ENCODE measurements at places on chromosomes 4 and X.

GRCh38 chr4:17562157-17562556, 14.8 kb upstream of the LAP3 start:
- no peak for DNase-seq

DNA sequence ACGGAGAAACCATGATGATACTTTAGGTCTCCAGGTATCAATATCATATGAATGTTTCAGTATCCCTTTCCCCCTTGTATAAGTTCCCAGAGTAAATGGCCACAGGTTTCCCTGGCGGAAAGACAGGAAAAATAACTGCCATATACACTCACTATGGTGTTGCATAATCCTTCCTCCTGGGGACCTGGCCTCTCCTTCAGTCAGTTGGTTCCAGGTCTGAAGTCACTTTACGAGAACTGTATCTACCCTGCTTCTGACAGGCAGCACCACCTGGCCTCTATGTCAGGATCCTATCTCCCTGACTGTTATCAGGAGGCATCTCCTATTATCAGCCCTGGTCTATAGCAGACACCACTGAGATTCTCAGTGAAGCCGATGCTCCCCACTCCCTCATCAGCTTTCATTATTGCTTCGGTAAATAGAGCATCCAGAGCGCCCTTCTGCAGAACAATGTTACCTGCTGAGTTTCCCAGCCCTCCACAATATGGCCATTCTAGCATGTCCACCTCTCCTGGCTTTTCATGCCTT, 22.6 kb downstream of the HAUS3 start:
- no peak for DNase-seq

DNA sequence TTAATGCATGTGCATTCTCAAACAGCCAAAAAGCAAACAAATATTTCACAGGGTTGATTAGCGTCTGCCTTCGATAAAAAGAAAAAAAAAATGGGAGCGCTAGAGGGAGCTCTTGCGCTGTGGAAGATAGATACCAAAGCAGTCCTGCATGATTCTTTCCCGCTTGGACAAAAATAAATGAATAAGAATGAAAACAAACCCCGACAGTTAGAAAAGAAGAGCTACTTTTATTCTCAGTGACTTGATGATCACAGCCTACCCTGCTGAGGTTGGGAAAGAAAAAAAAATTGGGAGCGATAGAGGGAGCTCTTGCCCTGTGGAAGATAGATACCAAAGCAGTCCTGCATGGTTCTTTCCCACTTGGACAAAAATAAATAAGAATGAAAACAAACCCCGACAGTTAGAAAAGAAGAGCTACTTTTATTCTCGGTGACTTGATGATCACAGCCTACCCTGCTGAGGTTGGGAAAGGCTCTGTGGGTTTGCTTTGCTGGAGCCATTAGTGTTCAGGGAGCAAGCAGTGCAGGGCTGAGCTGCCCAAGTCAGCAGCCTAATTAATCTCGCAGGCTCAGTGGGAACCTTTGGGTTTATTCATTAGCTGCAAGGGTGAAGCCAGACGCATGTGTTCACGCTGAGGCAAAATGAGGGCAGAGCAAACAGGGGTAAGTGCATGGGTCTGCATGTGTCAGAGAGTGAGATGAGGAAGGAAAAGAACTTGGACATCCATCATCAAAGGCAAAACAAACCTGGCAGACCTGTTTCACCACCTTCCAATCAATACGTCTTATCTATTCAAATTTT, 249.3 kb upstream of the PRKX start:
- no peak for DNase-seq

DNA sequence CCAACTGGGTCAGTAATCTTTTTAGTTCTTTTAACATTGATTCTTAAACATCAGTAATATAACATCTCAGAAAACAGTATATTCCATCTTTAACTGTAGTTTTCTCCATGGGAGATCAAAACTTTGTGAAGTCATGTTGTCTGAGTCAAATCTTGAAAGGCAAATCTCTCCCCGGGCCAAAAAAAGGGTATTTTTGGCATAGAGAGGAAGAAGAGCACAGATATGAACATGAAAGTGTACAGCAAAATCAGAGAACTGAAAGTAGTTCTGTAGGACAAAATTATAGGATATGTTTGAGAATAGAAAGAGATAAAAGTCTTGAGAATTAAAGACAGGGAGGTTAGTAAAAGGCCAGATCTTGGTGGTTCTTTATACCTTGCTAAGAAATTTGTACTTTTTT, 176.4 kb upstream of the GYPA start:
- DNase-seq = no peak

- no peak for DNase-seq
These were observed 44.4 kb downstream of the DIAPH2 start for GRCh38 chrX:96729053-96729452.

DNA sequence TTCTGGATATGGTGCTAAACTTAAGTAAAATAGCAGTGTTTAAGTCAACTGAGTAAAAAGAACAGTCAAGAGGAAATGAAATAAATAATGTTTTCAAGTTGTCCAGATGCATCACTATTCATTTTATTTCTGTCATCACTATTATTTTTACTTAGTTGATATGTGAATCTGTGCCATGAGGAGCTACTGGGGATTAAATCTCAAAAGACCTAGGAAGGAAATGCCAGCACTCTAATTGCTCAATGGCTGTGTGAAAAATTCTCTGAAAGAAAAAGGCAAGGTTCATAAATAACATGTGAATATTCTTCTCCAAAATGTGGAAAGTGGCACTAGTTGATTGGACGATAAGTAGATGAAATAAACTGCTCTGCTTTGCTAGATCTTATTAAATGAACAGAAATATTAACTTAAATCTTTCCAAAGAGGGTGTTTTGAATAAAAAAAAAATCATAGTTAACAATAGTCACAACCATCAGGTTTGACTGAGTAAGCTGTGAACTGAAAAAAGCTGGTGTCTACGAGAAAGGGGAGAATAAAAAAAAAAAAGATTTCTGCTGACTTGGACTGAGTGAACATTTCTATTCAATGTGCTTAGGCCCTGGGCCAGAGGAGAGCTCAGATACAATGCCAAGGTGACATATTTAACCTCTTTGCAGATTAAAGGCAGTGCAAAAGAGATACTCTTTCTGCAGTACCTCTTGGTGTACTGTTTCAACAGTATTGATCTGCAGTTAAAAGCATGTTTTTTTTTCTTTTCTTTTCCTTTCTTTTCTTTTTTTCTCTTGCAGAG, 1.6 kb downstream of the SPARCL1 start:
- DNase-seq = no peak

GRCh38 chr4:997375-998071, 4.3 kb upstream of the SLC26A1 start:
- DNase-seq = no peak

- no peak for DNase-seq
These were observed 82.2 kb downstream of the APBB2 start for GRCh38 chr4:41132055-41132683.

DNA sequence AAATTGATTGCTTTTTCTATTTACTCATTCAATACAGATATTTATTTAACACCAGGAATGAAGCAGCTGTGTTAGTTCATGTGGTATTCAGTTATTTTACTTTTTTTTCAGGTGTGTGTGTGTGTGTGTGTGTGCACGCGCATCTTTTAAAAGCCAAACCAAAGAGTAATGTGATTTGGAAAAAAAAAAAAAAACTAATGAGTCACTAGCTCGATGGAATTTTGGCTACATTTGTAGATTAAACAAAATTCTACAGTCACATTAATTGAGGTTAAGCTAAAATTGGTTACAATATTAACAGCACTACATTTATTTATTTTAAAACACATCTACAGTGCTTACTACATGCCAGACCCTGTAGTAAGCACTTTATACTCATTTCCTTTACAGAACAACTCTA, 66.8 kb downstream of the HHIP start:
- no peak for DNase-seq

- DNase-seq = no peak
These were observed 66.0 kb downstream of the CBLL2 start for GRCh38 chrX:22338740-22339139.

- DNase-seq = peak; percentile 8
These were observed 208.7 kb downstream of the SOWAHB start for GRCh38 chr4:76689145-76689817.

GRCh38 chrX:15930585-15930984, 76.0 kb upstream of the AP1S2 start:
- DNase-seq = no peak

DNA sequence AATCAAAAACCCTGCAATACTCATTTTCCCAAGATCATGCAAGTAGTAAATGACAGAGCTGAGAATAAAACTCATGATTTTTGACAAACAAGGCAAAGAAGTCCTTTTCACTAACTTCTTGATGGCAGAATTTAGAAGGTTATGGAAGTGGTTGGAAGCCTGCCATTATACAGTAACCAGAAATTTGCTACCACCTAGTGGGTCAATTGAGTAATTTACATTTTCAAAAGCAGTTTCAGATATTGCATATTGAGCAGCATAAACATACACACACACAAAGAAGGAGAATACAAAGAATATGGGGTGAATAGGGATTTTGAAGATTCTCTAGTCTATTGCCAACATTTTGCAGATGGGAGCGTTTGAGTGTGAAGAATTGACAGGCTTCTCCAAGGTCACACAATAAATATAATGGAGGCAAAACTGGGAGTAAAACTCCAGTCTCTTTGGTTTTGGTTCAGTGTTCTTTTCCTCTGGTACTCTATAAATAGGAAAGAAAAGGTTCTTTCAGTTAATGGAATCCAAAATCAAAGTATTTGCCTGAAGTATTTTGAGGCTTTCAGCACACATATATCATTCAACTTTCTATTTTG, 70.2 kb downstream of the GC start:
- no peak for DNase-seq

DNA sequence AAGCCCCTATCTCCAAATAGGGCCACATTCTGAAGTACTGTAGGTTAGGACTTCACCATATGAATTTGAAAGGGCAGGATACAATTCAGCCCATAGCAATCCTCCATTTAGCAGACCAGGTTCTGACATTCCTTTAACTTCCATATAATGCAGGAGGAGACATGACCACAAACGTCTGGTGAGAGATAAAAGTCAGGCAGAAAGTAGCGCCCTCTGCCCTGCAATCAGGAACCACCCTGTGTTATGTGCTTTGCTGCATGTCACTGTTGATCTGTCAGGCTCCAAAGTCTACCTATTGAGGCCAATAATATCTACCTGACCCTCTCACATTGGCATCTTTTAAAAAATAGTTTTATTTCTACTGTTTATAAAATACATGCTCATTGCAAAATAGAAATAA, 30.2 kb upstream of the SEPSECS start:
- no peak for DNase-seq

GRCh38 chr4:47631161-47631560, 146.1 kb downstream of the ATP10D start:
- no peak for DNase-seq

- no peak for DNase-seq
These were observed 44.4 kb downstream of the KIAA0232 start for GRCh38 chr4:6826781-6827508.

DNA sequence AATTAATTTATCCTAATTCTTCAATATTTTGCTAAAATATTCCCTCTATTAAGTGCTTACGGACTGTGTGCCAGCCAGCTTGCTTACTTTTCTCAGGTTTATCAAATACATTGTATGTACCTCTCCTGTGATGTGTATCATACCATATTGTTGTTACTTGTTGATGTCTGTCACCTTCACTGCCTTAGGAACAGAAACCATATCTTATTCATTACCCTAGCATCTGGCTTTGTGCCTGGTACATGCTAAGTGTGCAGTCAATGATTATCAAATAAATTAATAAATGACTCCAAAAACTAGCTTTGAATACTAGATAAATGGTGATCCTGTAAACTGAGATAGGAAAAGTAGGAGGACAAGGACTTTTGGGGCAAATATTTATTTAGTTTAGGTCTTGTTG, 6.9 kb downstream of the CLCN3 start:
- no peak for DNase-seq

GRCh38 chr4:26175006-26175786, 145.6 kb upstream of the RBPJ start:
- no peak for DNase-seq

DNA sequence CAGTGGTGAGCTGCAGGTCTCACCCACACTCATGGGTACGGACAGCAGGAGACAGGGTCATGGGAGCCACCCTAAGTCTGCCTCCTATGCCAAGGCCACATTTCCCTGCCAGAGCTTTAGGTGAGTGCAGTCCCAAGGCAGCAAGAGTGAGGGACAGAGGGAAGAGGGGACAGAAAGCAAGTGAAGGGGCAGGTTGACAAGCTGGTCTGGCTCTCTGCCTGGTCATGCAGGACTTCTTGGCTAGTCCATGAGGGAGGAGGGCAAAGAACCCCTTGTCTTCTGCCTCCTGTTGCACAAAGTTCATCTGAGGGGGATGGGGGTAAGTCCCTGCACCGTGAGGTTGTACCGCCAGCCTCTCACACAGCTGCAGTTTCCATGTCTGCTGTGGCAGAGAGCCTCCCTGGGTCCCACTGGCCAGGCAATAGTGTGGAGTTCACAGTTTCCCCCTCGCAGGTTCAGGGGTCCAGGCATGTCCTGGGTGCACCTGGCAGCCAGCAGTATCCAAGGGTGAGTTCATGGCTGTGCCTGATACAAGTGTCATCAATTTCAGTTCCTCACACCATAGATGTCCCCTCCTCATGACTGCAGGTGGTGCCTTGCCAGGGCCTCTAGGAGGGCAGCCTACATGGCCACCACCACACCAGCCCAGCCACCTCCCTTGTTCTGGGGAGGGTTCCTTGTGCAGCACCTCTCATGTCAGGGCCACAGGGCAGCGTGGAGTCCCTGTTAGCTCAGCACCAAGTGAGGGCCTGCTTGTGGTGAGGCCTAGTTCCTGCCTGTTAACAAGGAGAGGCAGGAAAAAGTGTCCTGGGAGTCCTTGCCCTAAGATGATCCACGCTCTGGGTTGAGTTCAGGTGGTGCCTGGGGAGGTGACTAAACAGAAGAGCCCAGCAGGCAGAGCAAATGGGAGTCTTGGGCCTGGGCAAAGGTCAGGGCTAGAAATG, 72.5 kb downstream of the ADRA2C start:
- DNase-seq = no peak

DNA sequence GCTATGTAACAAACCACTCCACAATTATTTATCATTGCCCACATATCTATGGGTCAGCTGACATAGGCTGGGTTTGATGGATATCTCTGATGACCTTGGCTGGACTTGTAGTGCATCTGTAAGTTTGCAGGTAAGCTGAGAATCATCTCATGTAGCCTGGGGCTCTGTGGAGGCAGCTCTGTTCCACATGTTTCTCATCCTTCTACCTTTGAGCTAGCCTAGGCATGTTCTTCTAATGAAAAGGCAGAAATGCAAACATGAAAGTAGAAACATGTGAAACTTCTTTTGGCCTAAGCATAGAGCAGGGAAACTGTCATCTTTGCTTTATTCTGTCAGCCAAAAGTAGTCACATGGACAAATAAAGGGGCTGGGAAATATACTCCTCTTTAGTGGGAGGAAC, 18.2 kb downstream of the MRPL1 start:
- DNase-seq = no peak

DNA sequence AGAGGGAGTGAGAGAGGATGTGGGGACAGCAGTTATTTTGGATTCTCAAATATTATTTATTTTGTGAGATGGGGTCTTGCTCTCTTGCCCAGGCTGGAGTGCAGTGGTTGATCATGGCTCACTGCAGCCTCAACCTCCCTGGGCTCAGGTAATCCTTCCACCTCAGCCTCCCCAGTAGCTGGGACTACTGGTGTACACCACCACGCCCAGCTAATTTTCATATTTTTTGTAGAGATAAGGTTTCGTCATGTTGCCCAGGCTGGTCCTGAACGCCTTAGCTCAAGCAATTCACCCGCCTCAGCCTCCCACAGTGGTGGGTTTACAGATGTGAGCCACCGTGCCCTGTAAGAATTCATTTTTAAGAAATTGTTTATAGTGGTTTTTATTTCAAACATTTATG, 61.2 kb downstream of the FHDC1 start:
- no peak for DNase-seq

All from GOT3 (cell line).